ENCODE measurements at places on chromosomes 5 and 9. TPM values are rescaled to one million over a fixed set of nuclear protein-coding genes. Genes with fewer than 3 reads are reported as not detected.

FAM221B gene
- not detected for polyA plus RNA-seq

ENHO gene
- 1.9 TPM for polyA plus RNA-seq

QRFP gene
- not detected for polyA plus RNA-seq

TMEM250 gene
- polyA plus RNA-seq, result 31.4 TPM

FBXL7 gene
- polyA plus RNA-seq, result 1.1 TPM

GRCh38 chr9:117485176-117485575 is 70.3 kb upstream of the ASTN2 start:
- no peak for DNase-seq

DNA sequence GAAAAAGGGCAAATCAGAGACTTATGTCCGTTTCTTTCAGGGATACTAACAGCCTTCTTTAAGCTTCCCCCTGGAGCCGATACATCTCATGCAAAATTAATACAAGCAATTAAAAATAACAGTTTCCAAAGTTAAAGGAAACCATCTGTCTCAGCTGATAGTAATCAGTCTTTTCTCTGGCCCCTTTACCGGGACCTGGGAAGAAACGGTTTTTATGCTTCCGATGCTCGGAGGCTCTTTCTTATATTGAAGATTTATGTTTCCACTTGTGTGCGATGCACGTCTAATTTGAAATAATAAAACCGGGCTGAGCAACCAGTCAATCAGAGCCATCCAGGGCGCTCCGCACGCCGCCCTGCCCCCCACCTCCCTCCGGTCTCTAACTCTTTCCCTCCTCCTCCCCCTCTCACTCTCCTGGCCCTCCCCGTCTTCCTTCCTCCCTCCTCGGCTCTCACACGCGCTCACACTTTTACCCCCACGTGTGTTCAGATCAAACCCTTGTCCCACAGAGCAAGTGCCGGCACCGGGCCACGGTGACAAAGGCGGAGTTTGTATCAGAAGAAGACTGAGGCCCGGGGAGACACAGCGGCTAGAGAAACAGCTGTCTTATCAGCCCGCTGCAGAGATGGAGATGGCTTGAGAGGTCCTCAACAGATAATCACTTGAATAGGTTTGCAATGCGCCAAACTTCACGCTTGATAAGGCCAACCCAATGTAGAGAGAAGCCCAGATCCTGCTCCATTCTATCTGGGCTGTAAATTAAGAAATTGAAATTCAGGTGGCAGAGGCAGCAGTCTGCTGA is 5.1 kb upstream of the ELAVL2 start:
- DNase-seq, result no peak

DNA sequence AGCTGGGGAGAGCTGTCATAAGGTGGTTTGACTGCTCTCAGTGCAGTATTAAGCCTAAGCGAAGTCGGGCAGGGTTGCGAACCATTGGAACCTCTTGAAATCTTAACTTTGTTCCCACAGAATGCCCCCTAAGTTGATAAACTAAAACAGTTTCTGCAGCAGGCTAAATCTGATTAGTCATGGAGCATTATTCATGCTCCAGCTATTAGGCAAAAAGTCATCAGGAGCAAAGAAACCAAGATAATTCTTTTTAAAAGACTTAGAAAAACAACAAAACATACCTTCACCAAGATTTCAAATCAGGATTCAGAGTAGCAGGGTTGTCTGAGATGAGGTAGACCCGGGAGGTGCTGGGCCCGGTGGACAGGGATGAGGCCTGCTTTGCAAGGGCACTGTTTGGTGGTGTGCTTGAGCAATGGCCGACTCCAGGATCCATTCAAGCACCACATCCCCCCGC is 69.9 kb upstream of the PLPP1 start:
- no peak for DNase-seq

DNA sequence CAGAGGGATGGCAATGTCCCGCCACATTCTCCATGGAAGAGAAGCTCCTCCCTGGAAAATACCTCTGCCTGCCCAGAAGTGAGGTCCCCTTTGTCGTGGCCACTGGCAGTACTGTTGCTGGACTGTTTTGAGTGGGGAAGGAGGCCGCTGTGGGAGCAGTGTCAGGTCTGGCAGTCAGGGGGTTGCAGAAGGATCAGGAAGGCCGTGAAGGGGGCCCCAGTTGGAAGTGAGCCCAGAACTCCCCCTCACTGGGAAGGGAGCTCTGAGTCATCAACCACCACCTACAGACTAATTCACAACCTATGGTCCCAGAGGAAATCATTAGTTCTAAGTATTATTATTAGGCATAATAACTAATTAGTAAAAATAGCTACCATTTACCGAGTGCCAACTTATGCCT is 200.4 kb downstream of the TTLL11 start:
- no peak for DNase-seq

DNA sequence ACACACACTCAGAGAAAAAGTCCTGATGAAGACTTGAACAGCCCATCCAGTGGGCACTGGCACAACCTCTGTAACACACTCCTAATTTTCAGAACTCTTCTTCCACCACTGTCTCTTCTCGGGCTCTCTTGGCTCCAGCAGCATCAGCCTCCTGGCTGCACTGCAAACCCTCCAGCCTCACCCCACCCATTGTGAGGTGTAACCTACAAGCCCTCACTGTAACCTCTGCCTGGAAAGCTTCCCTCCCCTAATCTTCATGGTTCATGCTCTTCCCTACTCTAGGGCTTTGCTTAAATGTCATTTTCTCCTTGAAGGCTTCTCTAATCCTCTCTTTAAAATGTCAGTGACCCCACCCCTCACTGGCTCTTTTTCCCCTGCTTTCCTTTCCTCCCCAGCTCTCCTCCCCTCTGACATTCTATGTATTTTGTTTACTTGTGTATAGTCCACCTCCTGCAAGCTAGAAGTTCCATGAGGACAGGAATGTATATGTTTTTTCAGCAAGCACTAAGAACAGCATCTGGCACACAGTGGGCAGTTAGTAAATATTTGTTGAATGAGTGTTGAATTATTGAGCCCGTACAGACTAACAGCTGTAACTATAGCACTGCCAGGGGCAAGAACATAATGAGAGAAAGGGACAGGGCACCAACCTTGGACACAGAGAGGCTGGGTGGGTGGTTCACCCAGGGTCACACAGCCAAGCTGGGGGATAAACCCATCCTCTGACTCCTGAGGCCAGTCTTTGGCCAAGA is 76.4 kb downstream of the ESM1 start:
- DNase-seq, result no peak

GRCh38 chr9:73719660-73720059 is 568.0 kb downstream of the ANXA1 start:
- no peak for DNase-seq

DNA sequence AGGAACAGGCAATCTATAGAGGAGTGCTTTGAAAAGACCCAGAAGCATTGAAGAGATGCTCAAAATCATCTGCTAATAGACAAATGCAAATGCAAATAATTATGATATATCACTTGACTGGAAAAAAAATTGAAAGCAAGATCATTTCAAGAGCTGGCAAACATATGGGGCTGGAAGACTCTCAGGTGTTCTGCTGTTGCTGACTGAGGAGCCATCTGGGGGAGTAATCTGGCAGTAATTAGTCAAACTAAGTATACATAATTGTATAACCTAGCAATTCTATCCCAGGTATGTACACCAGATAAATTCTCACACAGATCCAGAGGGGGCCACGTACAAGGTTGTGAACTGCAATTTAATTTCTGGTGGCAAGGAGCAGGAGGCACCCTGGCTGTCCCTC is 4.6 kb upstream of the HMHB1 start:
- DNase-seq, result no peak

GRCh38 chr5:74328221-74328630 is 312.3 kb downstream of the ENC1 start:
- no peak for DNase-seq

DNA sequence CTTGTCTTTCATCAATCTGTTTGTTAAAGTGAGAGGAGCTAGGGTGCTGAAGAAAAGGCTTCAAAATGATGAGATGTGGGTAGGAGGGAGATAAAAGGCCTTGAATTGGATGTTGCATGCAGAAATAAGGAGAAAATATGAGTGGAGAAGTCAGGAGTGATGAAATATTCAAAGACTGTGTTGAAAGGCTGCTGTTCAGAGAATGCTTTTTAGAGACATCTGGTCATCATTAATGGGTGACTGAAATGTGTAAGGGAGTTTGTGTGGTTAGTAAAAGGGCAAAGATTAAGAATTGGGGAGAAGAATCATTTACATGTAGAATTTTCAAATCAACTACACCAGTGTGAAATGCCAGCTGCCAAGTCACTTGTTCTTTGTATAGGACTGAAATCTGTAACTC is 383.9 kb downstream of the MAT2B start:
- no peak for DNase-seq

GRCh38 chr5:32586276-32586599 is 881 bp downstream of the SUB1 start:
- no peak for DNase-seq

- no peak for DNase-seq
These were observed 97.5 kb upstream of the SHB start for GRCh38 chr9:38166501-38166900.

DNA sequence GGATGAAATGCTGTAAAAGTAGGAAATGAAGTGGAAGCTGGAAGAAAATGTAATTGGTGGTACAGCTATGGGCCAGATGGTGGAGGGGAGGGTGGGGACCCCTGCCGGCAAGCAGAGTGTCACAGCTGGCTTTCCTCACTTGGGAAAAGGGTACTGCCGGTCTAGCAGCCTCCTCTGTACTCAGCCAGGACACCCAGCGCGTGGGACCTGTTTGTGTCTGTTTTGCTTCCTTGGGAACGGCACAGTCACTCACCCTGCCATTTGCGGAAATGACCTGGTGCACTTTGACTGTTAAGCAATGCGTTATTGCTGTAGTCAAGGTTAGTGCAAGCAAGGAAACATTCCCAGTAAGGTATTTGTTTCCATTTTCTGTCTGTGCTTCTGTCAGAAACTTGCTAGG is 10.1 kb downstream of the TMEM252 start:
- DNase-seq, result no peak

GRCh38 chr9:125404733-125405132 is 143.1 kb downstream of the GAPVD1 start:
- no peak for DNase-seq

DNA sequence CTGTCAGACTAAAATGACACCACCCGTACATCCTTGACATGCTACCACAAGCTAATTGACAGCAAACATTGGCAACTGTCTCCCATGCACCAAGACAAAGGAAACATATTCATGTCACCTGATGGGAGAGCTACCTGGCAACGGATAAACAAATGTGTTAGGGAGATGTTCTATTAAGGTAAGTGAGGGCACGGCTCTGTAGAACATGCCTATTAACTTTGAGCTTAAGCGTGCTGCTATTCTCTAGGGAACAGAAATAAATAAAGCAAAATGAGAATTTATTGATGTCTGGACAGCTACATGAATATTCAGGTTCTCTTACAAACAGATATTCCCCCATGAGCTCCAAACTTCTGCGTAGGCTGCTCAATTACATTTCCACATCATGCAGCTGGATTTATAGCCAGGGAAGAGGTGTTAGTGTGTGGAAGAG is 361.4 kb upstream of the RFX3 start:
- DNase-seq, result no peak

DNA sequence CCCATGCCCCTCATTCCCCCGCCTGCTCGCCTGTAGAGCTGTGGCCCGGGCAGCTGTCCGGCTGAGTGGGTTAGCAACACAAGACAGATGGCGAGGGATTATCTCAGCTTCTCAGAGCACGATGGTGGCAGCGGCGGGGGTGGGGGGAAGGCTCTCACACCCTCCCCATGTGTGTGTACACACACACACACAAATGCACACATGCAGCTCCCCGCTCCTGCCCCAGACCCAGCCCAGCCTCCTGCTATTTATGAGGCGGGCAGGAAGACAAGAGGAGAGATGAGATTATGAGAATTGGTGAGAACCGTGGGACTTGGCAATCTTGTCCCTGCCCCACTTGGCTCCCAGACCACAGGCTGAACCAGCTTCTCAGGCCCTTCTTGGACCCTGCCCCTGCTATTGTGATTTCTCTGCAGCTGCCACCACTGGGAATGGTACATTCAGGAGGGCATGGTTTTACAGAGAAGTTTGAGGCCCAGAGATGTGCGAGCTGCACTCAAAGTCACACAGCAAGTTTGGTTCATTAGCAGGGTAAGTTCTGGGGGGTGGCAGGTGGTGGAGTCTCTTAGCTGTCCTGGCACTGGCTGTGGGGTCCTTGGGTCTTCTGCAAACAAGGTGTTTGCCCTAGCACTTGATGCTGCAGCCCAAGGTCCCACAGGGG is 51.0 kb upstream of the PSD2 start:
- DNase-seq, result no peak
